ENCODE measurements at places on chromosomes 4 and X. TPM values are rescaled to one million over a fixed set of nuclear protein-coding genes. Genes with fewer than 3 reads are reported as not detected.

UBA1 gene
- 183 TPM for total RNA-seq

GPR34 gene
- total RNA-seq = not detected

FGG gene
- total RNA-seq = not detected

- no peak for DNase-seq
These were observed 72.1 kb upstream of the MAMLD1 start for GRCh38 chrX:150291014-150291413.

- no peak for DNase-seq
These were observed 14.7 kb downstream of the EXOC1L start for GRCh38 chr4:55834086-55834795.

DNA sequence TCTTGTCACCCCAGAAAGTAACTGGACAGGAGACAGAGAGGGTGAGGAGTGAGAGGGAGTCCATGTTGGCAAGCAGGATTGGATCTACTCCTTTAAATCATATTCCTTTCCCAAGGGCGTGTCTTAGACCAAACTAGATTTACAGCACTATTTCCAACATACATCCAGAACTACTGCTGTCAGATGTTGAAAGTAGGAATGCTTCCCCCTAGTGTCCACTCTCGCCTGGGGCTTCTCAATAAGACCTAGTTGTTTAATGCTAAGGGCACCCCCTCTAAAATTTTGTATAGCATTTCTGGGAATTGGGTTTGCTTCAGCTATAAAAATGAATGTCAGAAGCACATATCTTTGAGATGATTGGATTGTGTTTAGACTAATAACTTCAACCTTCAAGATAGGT lies 13.3 kb downstream of the OFD1 start:
- no peak for DNase-seq

GRCh38 chr4:138911909-138912703 lies 103.5 kb upstream of the NOCT start:
- DNase-seq = no peak

GRCh38 chr4:161564230-161564834 lies 599.5 kb downstream of the FSTL5 start:
- no peak for DNase-seq

DNA sequence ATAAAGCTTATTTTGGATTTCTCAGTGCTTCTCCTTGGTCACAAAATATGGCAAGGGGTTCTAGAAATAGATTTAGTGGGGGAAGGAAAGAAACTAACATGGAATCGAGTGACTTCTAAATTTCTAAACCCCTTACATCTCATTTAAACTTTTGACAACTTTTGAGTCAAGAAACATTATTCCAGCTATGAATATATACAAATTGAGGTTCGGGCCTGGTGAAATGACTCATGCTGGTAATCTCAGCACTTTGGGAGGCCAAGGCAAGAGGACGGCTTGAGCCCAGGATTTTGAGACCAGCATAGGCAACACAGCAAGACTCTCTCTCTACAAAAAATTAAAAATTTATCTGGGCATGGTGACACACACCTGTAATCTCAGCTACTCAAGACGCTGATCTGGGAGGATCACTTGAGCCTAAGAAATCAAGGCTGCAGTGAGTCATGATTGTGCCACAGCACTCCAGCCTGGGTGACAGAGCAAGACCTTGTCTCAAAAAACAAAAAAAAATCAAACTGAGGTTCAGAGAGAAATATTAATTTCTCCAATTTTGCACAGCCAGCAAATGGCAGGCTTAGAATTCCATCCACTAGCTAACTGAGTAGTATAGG lies 99.8 kb downstream of the ANXA3 start:
- DNase-seq = no peak

- DNase-seq = peak; percentile 45
These were observed 26.3 kb downstream of the SORCS2 start for GRCh38 chr4:7218686-7219085.

DNA sequence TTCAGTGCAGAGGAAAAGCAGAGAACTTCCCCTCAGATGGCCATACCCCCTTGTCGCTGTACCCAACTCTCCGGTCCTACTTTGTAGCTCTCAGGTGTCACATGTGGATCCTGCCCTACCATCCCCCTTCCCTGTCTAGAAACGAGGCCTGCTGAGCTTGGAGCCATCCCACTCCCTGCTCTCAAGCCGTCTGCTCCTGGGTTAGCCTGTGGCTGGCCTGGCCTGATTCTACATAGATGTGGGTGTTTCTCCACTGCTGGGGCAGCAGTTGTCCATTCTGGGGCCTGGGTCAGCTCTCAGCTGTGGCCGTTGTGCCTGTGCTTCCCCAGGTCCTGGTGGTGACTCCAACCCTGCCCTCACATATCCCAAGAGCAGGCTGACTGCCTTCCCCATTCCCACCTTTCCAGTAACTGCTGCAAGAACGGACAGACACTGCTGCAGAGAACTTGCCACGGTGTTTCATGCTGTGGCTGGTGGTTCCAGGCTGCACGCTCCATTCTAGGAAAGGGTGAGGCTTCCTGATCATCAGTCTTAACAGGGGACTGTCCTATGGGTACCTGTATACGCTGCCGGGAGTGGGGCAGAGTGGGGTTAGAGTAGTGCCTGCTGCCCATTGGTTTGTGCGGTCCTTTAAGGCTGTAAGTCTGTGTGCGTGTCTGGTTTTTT lies 3.6 kb downstream of the IL9R start:
- DNase-seq = no peak

- no peak for DNase-seq
These were observed 113.5 kb downstream of the DHX15 start for GRCh38 chr4:24470666-24471485.

GRCh38 chr4:168409089-168409801 lies 71.0 kb downstream of the DDX60L start:
- peak; percentile 30 for DNase-seq

DNA sequence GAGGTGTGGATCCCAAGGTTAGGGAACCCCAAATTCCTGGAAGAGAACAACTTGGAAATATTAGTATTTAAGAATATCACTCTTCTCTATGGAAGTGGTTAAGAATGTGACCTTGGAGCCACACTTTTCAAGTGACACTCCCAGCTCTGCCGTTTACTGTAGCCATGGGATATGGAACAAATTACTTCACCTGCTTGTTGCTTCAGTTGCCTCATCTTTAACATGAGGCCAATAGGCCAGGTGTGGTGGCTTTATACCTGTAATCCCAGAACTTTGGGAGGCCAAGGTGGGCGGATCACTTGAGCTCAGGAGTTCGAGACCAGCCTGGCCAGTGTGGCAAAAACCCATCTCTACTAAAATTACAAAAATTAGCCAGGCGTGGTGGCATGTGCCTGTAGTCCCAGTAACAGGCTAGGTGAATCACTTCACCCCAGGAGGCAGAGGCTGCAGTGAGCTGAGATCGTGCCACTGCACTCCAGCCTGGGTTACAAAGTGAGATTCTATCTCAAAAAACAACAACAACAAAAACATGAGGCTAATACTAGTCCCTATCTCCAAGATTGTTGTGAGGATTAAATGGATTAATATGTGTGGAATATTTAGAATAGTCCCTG lies 13.0 kb downstream of the IL13RA1 start:
- no peak for DNase-seq

DNA sequence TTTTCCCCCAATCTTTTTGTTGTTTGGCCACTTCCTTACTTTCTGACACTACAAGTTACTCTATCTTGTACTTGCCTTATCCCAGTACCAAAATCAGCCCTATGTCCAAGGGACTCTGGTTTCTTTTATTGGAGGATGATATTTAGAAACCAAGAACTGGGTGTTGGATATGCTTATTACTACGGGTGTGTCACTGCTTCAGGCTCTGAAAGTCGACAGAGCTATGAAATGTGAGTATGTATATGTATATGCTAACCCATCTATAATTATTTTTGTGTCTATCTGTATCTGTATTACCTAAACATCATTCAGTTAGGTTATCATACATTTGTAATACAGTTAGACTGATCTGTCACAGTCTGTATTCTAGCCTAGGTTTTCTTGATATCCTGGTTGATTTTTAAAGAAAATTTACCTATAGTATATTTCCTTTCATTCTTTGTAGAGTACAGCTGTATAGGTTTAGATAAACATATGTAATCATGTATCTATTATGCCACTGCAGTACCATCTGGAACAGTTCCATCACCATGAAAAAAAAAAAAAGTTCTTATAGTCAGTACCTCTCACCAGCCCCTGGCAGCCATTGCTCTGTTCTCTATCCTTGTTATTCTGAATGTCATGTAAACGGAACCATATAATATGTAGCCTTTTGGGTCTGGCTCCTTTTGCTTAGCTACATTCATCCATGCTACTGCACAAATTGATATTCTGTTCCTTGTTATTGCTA lies 18.1 kb downstream of the SEC24B start:
- DNase-seq = no peak

DNA sequence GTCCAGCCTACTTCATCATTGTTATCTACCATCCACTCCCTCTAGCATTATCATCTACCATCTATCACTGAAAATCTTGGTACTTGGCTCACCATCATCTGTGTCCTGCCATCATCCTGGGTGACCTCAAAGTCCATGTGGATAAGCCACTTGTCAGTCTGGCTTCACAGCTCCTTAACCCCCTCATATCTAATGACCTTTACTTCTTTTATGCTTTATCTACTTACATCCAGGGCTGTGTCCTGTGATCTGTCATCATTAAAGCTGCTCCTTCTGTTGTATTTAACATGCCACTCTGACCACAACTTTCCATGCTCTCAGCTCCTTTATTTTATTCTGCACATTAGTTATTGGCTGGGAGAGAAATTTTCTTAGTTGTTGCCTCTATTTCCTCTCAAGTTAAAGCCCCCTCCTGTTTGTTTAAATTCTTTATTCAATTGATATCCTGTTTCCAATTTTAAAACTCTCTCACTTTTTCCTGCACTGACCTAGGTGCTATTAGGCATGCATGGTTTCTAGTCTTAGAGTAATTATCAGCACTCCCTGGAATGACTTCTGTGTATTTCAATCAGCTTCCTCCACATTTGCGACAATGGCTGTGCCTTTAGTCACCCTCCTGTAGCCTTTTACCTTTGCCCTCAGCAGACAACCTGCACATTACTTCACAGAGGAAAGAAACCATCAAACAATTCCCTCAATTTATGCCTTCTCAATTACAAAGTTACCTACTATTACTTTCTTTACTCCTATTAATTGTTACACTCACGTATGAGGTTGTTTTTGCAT lies 8.1 kb upstream of the FABP2 start:
- no peak for DNase-seq

GRCh38 chr4:188053302-188053701 lies 56.1 kb downstream of the TRIML2 start:
- no peak for DNase-seq

- no peak for DNase-seq
These were observed 570.9 kb upstream of the ZFP42 start for GRCh38 chr4:187424636-187425035.

GRCh38 chr4:5611750-5612149 lies 96.6 kb downstream of the EVC2 start:
- DNase-seq = no peak
